Stomach (tissue), 19 donors: ENCODE measurements at places on chromosomes 11 and 22. TPM values are rescaled to one million over a fixed set of nuclear protein-coding genes. Genes with fewer than 3 reads are reported as not detected.

PRG2 gene
- not detected for total RNA-seq

CASP5 gene
- total RNA-seq = not detected

PIH1D2 gene
- not detected for total RNA-seq

OR6A2 gene
- not detected for total RNA-seq

GRCh38 chr11:11973866-11974265, 34.6 kb downstream of the DKK3 start:
- H3K27me3 ChIP-seq = no peaks in the 10 kb centered on the region
- H3K27ac ChIP-seq = peak overlapping the region; percentile 22
- DNase-seq = peak; percentile 8
- H3K4me3 ChIP-seq = no peak overlapping the region
- no peaks in the 10 kb centered on the region for H3K36me3 ChIP-seq

DNA sequence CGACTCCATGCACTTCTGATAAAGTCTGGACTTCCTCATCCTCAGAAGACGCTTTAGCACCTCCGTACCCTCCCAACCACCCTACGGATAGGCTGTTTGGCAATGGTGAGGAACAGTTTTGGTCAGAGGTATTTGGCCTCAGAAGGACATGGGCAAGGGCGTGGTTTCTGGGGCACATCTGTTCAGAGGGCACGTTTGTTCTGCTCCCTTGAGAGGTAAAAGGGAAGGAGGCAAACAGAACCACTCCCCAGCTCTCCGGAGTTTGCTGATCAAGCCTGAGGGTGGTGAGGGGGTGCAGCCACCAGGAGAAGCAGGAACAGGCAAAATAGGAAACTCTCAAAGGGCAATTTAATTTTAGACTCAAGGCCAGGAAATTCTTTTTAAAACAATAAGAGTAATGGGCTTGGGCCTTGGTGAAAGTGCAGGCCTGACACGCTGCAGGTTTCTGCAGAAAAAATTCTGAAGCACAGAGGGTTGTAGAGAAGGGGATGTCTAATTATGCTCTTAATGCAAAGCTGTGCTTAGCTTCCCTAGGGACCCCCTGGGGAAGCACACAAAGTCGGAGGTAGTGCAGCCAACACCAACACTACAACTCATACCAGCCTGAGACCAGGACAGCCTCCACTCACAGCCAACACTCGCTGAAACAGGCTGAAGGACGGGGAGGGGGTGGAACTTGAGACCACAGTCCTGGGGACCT, 23.3 kb downstream of the ETS1 start:
- no peaks in the 10 kb centered on the region for H3K36me3 ChIP-seq
- H3K4me3 ChIP-seq = no peak overlapping the region
- H3K4me1 ChIP-seq = no peaks in the 10 kb centered on the region
- H3K27ac ChIP-seq = no peak overlapping the region
- DNase-seq = no peak
- H3K27me3 ChIP-seq = no peaks in the 10 kb centered on the region

GRCh38 chr11:12134236-12134585, 23.8 kb downstream of the MICAL2 start:
- no peaks in the 10 kb centered on the region for H3K27me3 ChIP-seq
- no peak overlapping the region for H3K27ac ChIP-seq
- DNase-seq = no peak
- H3K36me3 ChIP-seq = no peaks in the 10 kb centered on the region
- peaks cover 31% of the 10 kb centered on the region for H3K4me1 ChIP-seq

GRCh38 chr11:88312628-88313027, 24.9 kb downstream of the CTSC start:
- H3K36me3 ChIP-seq = peaks cover 20% of the 10 kb centered on the region
- H3K27ac ChIP-seq = no peak overlapping the region
- H3K27me3 ChIP-seq = no peaks in the 10 kb centered on the region

GRCh38 chr11:111796696-111797095, 30.5 kb upstream of the PPP2R1B start:
- no peaks in the 10 kb centered on the region for H3K4me1 ChIP-seq
- no peaks in the 10 kb centered on the region for H3K27me3 ChIP-seq
- peaks cover 4% of the 10 kb centered on the region for H3K36me3 ChIP-seq
- no peak overlapping the region for H3K27ac ChIP-seq
- no peak overlapping the region for H3K4me3 ChIP-seq

- no peak overlapping the region for H3K27ac ChIP-seq
- DNase-seq = no peak
- H3K36me3 ChIP-seq = peaks cover 82% of the 10 kb centered on the region
- no peak overlapping the region for H3K4me3 ChIP-seq
- peaks cover 47% of the 10 kb centered on the region for H3K4me1 ChIP-seq
Measured at GRCh38 chr11:128484172-128484571, 103.2 kb downstream of the ETS1 start.

GRCh38 chr22:50475652-50476002, 792 bp upstream of the SBF1 start:
- no peak for DNase-seq
- peaks cover 5% of the 10 kb centered on the region for H3K27me3 ChIP-seq
- no peaks in the 10 kb centered on the region for H3K36me3 ChIP-seq
- peaks cover 46% of the 10 kb centered on the region for H3K4me1 ChIP-seq

DNA sequence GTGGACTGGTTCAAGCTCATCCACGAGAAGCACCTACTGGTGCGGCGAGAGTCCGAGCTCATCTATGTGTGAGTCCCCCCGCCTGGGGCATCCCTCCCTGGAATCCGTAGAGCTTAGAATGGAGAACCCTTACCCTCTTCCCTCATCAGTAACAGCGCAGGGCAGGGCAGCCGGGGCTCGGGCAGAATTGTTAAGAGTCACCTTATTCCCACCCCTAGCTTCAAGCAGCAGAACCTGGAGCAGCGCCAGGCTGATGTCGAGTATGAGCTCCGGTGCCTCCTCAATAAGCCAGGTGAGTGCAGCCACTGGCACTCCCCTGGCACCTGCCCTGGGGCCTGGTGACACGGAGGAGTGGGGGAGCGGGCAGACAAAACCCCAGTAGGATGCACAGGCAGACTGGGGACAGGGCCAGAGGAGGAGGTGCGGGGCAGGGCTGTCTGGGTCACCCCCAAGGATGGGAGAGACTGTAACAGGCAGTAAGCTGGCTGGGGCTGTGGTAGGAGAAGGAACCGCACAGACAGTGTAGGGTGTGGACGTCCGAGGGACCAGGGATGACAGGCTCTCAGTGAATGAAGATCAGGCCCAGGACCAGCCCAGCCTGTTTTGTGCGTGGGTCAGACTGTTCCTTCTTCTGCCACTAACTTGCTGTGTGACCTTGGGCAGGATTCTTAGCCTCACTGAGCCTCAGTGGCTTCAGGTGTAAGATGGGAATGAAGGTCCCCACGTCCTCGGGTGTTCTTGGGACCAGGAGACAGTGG, 20.4 kb downstream of the C22orf23 start:
- H3K4me1 ChIP-seq = peaks cover 72% of the 10 kb centered on the region
- peak overlapping the region; percentile 81 for H3K27ac ChIP-seq
- no peaks in the 10 kb centered on the region for H3K27me3 ChIP-seq
- no peak for DNase-seq
- no peak overlapping the region for H3K4me3 ChIP-seq
